ENCODE measurements at places on chromosomes 2 and 18.

- no peak for DNase-seq
Observed at GRCh38 chr2:9736021-9736420, 105.2 kb upstream of the YWHAQ start.

- no peak for DNase-seq
Observed at GRCh38 chr2:210428393-210429179, 48.0 kb downstream of the LANCL1 start.

- no peak for DNase-seq
Observed at GRCh38 chr2:129728035-129728972, 251.2 kb upstream of the RAB6C start.

DNA sequence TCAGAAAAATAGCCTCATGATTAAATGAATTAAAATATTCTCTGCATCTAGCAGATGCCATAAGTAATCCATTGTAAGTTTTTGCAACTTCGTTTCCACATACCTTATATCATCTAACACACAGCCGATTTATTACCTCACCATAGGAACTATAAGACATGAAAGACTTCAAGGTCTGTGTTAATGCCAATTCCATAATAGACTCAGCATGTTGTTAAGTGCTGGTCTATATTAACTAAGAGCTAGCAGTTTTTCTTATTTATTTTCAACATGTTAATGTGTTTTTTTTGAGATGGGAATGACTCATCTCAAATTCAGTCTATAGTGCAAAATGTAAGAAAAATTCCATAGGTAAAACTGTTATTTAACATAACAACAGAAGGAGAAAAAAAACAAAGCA, 243.9 kb upstream of the GULP1 start:
- DNase-seq, result no peak

GRCh38 chr2:219109471-219109870, 48.8 kb upstream of the IHH start:
- no peak for DNase-seq

Measured in stimulated activated CD4-positive, alpha-beta T cell treated with anti-CD3 and anti-CD28 coated beads, TNF-alpha, amount 100 ng/mL, for 1 hour (primary cell).